ENCODE measurements at places on chromosomes 5 and 9.

DNA sequence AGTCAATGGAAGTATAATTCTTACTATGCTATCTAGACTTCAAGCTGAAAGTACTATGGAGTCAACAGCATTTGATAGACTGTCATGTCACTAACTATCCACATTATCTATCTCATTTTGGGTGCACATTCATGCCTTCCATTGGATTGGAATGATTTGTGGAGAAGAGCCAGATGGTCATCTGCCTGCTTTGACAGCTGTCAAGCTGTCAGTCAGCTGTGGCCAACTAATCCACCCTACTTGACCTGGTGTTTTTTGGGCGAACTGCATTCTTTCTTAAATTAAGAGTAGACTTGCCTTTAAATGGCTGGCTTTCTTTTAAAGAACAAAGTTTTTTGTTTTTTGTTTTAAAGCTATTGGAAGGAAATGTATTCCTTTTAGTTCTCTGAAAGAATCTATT is 151.5 kb downstream of the DCP2 start:
- no peak for DNase-seq

- DNase-seq: no peak
Measured at GRCh38 chr5:122997294-122997693, 39.2 kb downstream of the PPIC start.

- DNase-seq: no peak
Measured at GRCh38 chr5:85990998-85991397, 626.7 kb upstream of the COX7C start.

DNA sequence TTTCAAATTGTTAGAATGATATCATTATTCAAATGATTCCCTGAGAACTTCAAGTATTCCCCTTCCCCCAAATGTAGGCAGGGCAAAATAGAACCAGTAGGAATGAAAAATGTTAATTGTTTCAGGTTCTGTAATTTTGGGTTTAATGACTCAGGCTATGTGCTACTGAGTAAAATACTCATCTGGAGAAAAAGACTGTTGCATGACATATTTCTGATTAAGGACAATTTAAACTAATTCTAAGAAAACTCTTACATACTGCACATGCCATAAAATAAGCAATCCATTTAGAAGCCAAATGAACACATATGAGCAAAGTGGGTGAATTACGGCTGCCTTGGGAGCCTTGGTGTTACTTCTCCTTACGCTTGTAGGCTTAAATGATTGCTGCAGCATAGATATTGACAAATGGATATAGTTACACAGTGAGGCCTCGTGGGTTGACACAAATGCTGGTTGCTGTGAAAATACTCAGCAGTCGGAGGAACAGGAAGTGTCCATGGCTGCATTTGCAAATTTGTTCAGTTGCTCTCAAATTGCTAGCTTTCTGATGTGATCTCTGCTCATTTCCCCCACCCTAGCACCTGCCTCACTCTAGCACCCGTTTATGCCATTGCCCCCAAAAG is 174.9 kb upstream of the DMAC1 start:
- DNase-seq: no peak

- no peak for DNase-seq
Measured at GRCh38 chr9:33620738-33621439, 96.8 kb downstream of the ANKRD18B start.

DNA sequence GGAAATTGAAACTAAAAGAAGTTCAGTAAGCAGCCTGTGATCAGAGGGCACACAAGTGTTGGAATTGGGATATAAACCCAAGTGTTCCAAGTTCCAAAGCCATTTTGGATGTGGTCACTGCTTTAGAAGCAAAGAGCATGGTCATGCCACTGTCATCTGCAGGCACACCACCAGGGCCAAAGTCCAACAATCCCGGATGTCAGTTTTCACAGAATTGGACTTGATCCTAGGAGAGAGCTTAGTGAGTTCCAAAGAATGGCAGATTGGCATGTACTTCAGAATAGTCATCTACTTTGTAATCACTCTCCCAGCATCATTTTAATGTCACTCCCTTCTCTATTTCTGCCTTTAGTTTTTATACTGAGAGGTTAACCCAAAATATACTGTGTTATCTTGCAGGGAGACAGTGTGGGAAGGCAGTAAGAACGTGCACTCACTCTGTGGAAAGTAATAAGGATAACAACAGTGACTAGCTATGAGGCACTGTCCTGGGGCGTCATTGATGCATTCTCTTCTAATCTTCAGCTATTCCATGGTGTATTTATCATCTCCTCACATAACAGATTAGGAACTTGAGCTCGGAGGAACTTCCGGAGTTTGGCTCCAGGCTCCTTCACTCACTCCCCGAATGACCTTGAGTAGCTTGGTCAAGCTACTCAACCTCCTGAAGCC is 388.0 kb downstream of the ACTL7B start:
- no peak for DNase-seq

DNA sequence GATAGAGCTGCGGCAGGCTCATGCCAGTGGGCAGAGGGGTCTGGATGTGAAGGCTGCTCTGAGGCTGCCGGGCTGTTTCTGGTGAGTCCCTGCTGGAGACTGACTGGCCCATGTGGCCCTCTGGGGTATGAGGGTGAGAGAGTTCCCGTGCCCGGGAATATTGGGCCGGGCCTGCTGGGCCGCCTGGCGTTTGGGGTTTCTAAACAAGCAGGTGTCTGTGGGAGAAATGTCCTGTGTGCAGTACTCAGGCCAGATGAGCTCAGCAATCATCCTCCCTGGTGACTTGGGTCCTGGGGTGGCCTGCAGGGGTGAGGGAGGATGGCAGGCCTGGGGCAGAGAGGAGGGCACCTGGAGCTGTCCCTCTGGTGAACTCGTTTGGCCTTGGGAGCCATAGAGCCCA is 74.9 kb downstream of the MACROH2A1 start:
- DNase-seq: no peak

GRCh38 chr5:52132053-52132452 is 655.7 kb upstream of the ITGA1 start:
- DNase-seq: no peak

DNA sequence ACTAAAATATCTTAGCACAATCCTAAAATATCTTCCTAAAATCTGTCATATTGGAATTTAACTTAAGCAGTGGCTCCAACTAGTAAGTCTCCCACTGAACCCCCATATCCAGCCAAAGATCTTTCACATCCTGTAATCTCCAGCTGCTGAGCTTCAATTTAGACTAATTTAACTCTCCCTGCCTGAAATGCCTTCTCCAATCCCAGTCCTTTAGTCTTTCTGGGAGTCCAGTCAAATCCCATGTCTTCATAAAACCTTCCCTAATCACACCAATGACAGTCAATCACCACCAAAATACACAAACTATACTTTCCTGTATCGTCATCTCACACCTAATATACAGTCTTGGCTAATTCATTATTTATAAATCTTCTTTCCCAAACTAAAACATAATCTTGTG is 607 bp upstream of the KLHL3 start:
- no peak for DNase-seq

DNA sequence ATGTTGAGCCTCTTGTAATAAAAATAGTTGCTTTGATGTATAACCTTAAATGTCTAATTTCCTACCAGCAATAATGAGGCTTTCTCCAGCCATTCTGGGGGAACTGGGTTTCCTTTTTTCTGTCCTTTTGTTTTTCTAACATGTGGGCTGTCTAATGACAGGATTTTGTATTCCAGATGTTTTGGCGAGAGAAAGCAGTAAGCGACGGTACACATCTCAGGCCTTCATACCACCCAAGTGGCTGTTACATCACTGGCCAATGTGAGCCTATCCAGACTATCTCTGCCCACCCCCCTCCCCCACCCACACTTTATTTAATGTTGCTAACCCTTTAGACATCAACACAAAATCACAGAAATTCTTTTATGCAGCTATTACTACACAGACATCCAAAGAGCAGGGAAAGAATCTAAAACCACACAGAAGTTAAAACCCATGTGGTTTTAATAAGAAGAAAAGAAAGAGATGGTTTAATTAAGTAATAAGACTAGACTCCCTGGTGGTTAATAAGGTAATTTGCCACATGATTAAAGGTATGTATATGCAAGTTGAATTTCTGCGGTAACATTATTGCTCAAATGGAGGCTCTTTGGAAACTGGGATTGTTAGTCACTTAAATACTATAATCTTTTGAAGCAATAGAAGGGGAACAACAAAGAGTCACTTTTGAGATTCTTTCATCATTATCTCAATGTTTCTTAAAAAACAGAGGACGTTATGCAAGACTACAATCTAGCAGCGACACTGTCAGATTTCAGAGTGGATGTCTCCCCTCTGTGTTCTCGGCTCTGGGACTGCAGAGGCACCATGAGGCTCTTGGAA is 365.1 kb downstream of the ENC1 start:
- no peak for DNase-seq

DNA sequence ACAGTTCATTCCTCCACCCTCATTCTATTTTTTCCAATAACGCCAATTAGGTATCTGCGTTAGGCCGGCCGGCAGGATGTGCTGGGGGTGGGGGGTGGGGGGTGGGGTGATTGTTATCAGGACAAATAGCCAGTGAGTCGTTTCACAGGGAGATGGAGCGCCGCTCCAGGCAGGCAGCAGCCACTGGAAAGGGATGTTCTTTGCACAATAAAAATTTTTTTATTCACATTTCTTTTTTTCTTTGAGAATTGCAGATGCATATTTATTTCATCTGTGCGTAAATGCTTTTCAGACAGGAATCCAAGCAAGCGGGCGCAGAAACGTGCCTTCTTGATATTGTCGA is 4.1 kb downstream of the LMX1B start:
- no peak for DNase-seq

DNA sequence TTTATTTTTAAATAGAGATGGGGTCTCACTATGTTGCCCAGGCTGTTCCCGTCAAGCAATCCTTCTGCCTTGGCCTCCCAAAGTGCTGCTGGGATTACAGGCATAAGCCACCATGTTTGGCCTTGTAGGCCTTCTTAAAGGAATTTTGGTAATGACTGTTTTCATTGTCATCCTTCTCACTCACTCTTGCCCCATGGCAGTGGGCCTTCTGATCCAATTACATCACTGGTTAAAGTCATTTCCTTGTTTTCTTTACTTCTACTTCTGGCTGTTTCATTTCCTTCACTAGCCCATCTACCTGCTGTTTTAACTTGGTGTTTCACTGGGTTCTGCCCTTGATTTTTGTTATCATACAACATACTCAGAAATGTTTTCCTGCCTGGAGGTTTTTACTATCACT is 20.1 kb upstream of the NIM1K start:
- DNase-seq: no peak

- no peak for DNase-seq
Measured at GRCh38 chr9:134243778-134244467, 79.6 kb upstream of the RNU6ATAC start.

DNA sequence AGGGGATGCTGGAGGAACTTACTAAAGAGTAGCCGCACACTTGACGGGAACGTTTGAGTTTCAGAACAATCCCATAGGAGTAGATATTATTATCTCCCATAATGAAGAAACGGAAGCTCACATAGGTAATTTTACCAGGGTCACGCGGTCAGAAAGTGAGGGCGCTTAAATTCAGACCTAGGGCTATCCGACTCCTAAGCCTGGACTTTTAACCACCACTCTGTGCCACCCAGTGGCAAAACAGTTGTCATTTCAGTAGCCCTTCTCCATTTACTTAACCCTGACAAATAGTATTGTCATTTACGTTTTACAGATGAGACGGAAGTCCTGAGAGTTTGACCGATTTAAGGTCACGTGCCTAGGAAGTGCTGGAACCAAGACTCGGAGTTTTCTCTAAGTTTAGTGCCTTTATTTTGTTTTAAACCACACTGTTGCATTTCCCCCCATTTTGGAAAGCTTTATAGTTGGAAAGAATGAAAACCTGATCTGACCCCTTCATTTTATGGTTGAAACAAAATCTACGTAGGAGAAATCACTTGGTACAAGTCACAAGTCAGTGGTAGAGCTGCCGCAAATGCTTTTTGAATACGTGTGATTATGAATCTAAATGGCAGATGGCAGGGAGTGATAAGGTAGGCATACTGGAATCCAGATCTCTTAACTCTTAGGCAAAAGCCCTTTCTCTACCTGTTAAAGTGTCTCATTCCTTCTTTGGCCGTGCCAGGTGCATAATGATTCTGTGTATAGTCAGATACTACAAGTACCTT is 650 bp downstream of the MRRF start:
- DNase-seq: no peak

- no peak for DNase-seq
Measured at GRCh38 chr5:91150234-91150633, 232.9 kb downstream of the ARRDC3 start.

GRCh38 chr5:128317481-128317880 is 220.6 kb downstream of the FBN2 start:
- DNase-seq: no peak

DNA sequence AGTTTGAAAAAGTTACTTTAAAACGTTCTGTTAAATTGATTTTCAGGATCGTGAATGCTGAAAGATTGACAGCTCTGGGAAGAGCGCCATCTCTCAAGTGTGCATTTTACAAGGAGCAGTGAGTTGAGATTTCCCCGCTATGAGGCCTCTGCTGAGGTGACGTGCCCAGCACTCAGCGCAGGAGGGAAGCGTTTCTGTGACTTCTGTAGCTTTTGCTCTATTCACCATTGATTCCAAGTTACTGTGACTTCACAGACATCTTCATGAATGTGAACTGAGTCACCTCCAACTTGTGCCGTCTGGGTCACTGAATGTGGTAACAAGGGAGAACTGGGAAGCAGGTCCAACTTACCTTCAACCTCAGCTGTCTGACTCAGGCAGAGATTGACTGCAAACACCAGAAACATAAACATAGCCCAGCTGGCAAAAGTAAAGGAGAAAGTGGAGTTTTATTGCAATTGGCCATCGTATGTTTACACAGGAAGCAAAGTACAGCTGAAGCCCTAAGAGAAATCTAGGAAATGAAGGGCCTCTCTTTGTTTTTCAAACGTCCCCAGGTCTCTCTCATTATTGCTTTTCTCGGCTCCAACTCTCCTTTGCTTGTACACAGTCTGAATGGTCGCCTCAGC is 428.8 kb upstream of the CLINT1 start:
- no peak for DNase-seq

GRCh38 chr9:115398996-115399395 is 281.0 kb upstream of the TNC start:
- DNase-seq: no peak

- no peak for DNase-seq
Measured at GRCh38 chr5:126763371-126763770, 13.6 kb upstream of the LMNB1 start.

- DNase-seq: no peak
Measured at GRCh38 chr9:109997682-109998081, 210.3 kb downstream of the C9orf152 start.

DNA sequence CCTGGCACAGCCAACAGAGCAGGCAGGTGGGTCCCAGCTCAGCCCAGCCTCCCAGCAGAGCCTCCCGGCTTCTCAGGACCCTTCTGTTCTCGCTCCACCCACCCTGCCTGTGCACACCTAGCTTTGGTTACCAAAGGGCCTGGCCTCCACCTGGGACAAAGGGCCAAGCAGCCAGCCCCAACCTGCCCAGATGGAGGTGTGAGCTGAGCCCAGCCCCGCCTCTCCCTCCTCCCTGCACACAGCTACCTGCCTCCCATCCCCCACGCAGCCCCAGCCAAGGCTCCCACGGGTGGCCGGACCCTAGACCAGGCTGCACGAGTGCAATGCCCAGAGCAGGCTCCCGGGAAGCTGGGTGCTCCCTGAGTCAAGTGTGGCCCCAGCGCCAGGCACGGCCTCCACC is 5.6 kb downstream of the TPRN start:
- no peak for DNase-seq
